Esophagus squamous epithelium (tissue), 5 donors: ENCODE measurements at places on chromosomes 7 and 10.

DNA sequence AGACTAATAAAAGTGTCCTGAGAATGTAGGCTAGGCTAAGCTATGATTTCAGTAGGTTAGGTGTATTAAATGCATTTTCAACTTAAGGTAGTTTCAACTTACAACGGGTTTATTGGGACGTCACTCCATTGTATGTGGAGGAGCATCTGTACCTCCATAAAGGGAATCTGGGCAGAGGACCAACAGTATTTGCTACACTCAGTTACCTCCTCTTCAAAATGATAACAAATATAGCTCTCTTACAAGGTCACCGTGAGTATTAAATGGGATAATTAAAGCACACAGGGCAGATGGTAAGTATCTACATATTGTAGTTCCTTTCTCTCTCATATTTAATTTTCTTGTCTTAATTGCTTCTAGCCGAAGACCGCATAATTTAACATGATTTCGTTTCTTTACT, 59.0 kb upstream of the FGL2 start:
- no peak for DNase-seq
- no peak overlapping the region for H3K4me3 ChIP-seq
- no peak overlapping the region for H3K27ac ChIP-seq

- H3K36me3 ChIP-seq, result no peaks in the 10 kb centered on the region
- H3K4me3 ChIP-seq, result no peak overlapping the region
- H3K27ac ChIP-seq, result no peak overlapping the region
- no peaks in the 10 kb centered on the region for H3K4me1 ChIP-seq
- no peaks in the 10 kb centered on the region for H3K27me3 ChIP-seq
These were observed 11.2 kb downstream of the BMPER start for GRCh38 chr7:33916357-33917081.

DNA sequence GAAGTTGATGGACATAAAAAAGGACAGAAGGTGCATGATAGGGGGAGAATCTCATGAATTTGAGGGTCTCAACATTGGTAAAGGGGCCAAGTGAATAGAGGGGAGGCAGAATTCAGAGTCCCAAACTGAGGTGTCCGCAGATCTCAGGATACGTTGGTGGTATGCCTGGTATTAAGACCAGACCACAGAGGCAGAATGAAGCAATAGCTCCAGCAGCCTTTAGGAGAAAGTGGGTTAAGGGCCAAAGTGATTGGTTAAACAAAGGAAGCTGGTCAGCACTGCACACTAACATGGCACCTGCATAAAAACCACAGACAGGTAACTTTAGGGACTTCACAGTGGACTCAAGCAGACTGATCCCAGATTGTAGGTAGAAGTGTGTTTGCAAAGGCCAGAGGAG, 37.5 kb downstream of the MEST start:
- H3K36me3 ChIP-seq, result no peaks in the 10 kb centered on the region
- H3K4me1 ChIP-seq, result no peaks in the 10 kb centered on the region
- no peak overlapping the region for H3K27ac ChIP-seq
- H3K4me3 ChIP-seq, result no peak overlapping the region

DNA sequence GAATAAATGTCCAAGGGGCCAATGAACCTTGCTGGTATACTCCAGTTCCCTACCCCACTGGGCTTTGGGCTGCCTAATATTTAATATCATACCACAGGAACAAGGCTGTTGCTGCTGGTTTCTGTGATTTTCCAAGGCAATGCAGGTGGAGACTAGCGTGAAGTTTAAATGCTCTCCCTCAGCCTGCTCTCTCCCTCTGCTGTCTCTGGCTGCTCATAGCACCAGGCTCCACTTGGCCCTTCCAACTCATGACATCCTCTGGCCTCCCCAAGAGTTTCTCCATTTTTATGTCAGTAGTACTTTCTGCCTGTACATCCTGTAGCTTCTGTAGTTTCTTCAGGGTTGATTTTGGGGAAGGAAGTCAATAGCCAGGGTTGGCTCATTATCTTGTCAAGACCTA, 103.5 kb downstream of the LHFPL3 start:
- H3K36me3 ChIP-seq, result no peaks in the 10 kb centered on the region
- no peak overlapping the region for H3K4me3 ChIP-seq
- H3K27ac ChIP-seq, result no peak overlapping the region
- no peaks in the 10 kb centered on the region for H3K4me1 ChIP-seq

GRCh38 chr7:139568813-139569490, 45.5 kb downstream of the CLEC2L start:
- no peaks in the 10 kb centered on the region for H3K27me3 ChIP-seq
- no peaks in the 10 kb centered on the region for H3K4me1 ChIP-seq
- peaks cover 20% of the 10 kb centered on the region for H3K36me3 ChIP-seq
- no peak overlapping the region for H3K4me3 ChIP-seq

DNA sequence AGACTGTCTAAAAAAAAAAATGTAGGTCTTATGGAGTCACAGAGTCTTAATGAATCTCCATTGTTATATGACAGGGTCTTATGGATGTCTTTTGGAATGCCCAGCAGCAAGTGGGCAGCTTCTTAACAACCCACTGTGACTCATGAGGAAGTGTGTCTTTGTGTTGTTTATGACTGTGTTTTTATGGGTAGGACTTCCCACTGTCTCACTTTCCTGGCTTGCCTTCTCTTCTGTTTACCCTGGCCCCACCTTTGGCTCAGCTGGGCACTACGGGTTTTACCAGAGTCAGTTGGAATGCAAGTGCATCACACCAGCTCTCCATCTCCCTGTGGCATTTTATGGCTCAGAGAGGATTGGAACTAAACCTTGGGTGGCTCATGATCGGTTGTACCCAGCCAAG, 580.5 kb downstream of the AUTS2 start:
- DNase-seq, result no peak
- H3K36me3 ChIP-seq, result no peaks in the 10 kb centered on the region
- no peak overlapping the region for H3K27ac ChIP-seq
- no peaks in the 10 kb centered on the region for H3K27me3 ChIP-seq
- peaks cover 15% of the 10 kb centered on the region for H3K4me1 ChIP-seq

GRCh38 chr10:63241841-63242281, 108.7 kb downstream of the NRBF2 start:
- H3K36me3 ChIP-seq, result no peaks in the 10 kb centered on the region
- no peaks in the 10 kb centered on the region for H3K27me3 ChIP-seq
- no peak overlapping the region for H3K27ac ChIP-seq
- H3K4me1 ChIP-seq, result peaks cover 64% of the 10 kb centered on the region

DNA sequence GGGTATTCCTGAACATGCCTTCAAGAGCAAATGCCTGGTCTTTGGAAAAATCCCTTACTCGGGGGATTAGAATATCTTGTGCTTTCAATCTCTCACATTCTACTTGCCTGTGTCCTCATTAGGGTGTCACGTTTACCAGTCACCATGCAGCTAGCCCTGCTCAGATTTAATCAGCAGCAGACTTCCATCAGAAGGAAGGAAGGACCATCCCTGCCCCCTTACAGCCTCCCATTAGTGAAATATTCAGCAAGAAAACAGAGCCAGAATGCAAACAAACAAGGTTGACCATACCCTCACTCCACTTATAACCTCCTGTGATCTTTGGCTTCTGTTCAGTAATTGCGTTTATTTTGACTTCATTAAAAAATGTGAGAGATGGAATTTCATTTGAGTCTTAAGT, 208.6 kb downstream of the CXCL12 start:
- peaks cover 19% of the 10 kb centered on the region for H3K4me1 ChIP-seq
- no peak overlapping the region for H3K27ac ChIP-seq
- no peak for DNase-seq
- no peak overlapping the region for H3K4me3 ChIP-seq
- no peaks in the 10 kb centered on the region for H3K36me3 ChIP-seq

GRCh38 chr10:17038627-17039026, 91.0 kb downstream of the CUBN start:
- no peak overlapping the region for H3K27ac ChIP-seq
- DNase-seq, result no peak
- H3K4me3 ChIP-seq, result no peak overlapping the region
- no peaks in the 10 kb centered on the region for H3K4me1 ChIP-seq
- no peaks in the 10 kb centered on the region for H3K27me3 ChIP-seq
- no peaks in the 10 kb centered on the region for H3K36me3 ChIP-seq

GRCh38 chr7:157017149-157017548, 6.7 kb upstream of the MNX1 start:
- no peak overlapping the region for H3K27ac ChIP-seq
- no peak for DNase-seq
- H3K4me1 ChIP-seq, result peaks cover 15% of the 10 kb centered on the region
- no peak overlapping the region for H3K4me3 ChIP-seq

GRCh38 chr7:90663176-90663575, 67.1 kb downstream of the CDK14 start:
- no peaks in the 10 kb centered on the region for H3K36me3 ChIP-seq
- H3K4me1 ChIP-seq, result no peaks in the 10 kb centered on the region
- no peaks in the 10 kb centered on the region for H3K27me3 ChIP-seq

DNA sequence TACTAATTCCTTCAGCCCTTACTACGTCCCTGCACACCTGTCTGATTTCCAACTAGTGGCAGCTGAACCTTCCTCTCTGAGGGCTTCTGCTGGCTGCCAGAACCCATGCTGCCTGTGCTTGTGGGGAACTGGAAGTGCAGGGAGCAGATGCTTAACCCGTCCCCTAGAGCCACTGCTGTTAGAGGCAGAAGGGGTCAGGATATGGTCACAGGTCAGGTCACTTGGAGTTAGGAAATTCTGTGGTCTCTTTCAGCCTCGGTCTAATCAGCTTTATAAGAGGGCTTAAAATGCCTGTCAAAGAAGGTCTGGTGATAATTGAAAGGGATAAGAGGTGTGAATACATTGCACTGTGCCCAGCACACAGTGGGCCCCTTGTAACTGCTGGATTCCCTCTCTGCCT, 82.0 kb downstream of the PLPP4 start:
- no peak overlapping the region for H3K27ac ChIP-seq
- no peak overlapping the region for H3K4me3 ChIP-seq
- DNase-seq, result no peak
